ENCODE measurements at places on chromosomes 3 and 15.

GRCh38 chr15:81376231-81376630 is 2.2 kb upstream of the TMC3 start:
- no peak for DNase-seq

DNA sequence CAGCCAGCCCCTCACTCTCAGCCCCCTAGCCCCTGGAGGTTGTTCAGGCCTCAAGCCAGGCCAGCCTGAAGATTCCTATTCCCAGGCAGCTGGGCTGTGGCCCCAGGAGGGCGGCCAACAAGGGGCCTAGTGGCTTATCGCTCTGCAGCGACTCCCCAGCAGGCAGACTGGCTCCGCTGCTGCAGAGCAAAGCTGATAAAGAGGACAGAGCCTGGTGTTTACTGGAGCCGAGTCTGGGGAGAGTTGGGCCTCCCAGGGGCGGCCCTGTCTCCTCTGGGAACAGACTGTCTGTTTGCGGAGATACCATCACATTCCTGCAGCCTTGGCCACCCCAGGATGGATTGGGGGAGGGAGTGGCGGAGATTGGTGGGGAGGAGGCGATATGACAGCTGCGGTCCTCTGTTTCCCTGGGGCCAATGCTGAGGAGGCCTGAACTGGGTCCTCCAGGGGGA is 22.4 kb upstream of the SMAD6 start:
- DNase-seq = no peak

DNA sequence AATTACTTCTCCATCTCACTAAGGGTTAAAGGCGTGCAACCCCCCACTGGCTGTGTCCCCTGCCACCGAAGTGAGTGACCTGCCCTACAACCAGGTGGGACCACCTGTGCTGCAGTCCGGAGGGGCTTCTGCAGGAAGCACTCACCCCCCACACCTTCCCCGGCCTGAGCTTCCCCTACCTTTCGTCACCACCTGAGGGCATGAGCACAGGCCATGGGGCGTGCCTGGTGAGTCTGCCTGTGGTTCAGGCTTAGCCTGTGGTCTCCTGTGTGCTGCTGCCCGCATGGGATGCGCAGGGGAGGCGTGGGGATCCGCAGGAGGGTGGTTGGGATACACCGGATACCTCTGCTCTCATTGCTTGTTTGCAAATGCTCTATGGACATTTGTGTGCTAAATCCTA is 46.0 kb downstream of the KLHL25 start:
- no peak for DNase-seq

DNA sequence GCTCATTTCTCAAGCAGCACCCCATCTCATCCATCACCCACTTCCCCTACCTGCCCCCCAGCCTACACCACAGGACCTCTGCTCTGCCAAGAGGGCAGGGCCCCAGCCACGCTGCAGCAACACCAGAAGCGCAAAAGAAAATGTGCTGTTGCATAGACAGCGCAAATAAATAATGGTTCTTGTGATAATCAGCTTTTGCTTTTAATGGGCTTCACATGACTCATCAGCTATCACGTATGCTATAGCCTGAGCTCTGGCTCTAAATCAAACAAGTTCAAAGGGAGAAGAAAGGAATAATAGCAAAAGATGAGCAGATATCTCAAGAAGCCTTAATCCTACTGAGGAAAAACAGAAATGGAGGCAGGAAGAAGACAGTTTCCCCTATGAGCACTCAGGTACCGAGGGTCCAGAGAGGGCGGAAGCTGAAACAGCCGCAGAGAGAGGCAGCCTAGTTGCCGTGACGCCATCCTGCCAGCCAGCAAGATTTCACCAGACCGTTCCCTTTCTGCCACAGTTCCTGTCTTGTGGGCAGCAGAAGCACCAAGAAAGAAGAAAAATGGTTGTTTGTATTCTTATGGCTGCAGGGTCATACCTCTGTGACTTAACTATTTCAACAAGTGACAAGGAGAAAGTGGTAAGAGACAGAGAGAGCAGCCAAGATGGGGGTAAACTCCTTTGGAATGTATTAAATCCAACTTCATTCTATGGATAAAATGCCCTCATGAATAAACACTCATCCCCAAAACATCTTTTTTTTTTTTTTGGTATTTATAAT is 22.0 kb downstream of the RAB27A start:
- DNase-seq = no peak

DNA sequence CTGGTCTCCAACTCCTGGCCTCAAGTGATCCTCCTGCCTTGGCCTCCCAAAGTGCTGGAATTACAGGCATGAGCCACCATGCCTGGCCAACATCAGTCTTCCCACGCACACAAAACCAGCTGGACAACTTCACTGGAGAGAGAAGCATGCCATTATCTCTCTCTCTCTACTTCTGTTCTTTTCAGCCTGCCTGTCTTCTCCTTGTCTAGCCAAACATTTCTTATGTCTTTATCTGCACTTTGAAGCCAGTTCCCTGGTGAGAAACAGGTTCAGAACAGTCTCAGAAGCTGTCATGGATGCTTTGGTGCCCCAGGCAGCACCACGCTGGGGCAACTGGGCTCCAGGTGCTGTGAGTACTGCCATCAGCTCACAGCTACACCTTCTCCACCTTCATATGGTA is 79.8 kb downstream of the PRICKLE2 start:
- DNase-seq = no peak

- no peak for DNase-seq
Observed at GRCh38 chr15:93887151-93887550, 344.2 kb upstream of the MCTP2 start.

DNA sequence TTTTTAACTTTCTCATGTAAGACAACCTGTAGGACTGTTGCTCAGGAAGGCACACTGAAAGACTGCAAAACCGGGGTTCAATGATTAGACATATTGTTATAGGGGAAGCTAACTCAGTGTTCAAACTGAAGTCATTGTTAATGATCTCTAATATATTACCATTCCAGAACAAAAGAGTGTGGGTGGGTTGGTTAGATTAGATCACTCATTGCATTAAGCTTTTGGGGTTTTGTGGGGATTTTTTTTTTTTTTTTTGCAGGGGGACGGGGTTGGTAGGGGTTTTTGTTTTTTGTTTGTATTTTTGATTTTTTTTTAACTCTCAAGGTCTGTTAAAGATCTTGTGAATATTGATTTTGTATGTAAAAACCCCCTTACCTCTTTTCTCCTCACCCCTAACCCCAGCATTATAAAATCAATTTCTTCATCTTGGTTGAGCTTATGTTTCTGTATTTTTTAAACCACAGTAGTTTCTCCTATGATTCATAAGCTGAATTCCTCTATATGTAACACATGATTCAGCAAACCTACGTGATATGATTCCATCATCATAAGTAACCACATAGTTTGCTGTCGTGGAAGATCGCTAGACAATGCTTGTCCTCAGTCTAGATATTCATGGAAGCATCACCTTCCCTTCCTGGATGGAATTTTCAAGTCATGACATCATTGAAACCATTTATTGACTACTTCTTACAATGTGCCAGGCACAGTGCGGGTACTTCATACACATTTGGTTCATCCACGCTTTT is 544.1 kb upstream of the MDFIC2 start:
- DNase-seq = peak; percentile 55

DNA sequence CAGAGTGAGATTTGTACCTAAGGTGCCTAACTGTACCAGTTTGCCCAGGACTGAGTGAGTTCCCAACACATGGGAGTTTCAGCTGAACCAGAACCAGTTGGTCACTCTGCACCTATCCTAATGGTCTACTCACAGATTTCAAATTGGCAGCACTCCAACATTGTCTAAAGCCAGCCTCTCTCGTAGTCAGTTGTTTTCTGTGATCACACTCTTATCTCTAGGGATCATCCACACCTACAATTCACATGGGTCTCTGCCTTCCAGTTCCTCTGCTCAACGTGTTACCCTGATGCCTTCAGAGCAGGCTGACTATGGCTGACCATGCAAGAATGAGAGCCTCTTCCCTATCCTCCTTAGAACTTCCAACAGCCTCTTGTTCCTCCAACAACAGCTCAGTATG is 624.8 kb downstream of the NTRK3 start:
- no peak for DNase-seq

- no peak for DNase-seq
Observed at GRCh38 chr3:98805571-98805970, 42.4 kb downstream of the ST3GAL6 start.

DNA sequence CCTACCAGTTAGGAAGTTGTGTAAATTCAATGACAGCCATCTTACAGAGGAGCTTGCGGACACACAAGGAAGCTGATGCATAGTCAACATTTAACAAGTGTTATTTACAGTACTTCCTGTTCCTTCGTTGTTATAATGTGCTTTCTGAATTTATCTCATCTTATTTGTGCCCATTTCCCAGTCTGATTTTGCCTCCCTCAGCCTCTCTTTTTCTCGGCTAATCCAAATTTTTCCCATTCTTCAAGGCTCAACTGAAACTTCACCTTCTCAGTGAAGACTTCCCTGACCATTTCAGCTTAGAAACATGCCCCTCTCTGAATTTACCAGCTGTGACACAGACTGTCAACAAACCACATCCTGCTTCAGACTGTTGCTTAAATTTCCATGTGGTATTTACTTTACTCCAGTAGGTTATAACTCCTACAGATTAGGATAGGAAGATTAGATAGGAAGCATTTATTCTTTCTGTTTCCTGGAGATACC is 55.7 kb upstream of the CP start:
- peak; percentile 36 for DNase-seq

- DNase-seq = no peak
Observed at GRCh38 chr3:40714771-40715345, 190.1 kb downstream of the ZNF621 start.

DNA sequence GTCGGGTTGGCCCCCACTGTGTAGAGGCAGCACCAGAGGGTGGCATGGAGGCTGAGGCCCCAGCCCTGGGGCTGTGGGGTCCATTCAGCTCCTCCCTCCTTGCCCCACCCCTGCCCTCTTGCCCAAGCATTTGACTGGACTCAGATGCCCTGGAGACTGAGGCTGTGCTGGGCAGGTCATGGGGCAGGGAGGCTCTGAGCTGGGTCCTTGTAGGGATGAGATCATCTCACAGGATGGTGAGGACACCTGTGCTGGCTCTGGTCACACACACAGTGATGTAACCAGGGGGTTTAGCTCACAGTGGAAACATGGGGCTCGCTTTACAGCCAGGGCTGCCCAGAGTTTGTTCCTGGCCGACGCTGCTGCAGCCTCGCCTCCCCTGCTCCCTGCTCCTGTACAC is 17.8 kb downstream of the ALPK3 start:
- DNase-seq = no peak

DNA sequence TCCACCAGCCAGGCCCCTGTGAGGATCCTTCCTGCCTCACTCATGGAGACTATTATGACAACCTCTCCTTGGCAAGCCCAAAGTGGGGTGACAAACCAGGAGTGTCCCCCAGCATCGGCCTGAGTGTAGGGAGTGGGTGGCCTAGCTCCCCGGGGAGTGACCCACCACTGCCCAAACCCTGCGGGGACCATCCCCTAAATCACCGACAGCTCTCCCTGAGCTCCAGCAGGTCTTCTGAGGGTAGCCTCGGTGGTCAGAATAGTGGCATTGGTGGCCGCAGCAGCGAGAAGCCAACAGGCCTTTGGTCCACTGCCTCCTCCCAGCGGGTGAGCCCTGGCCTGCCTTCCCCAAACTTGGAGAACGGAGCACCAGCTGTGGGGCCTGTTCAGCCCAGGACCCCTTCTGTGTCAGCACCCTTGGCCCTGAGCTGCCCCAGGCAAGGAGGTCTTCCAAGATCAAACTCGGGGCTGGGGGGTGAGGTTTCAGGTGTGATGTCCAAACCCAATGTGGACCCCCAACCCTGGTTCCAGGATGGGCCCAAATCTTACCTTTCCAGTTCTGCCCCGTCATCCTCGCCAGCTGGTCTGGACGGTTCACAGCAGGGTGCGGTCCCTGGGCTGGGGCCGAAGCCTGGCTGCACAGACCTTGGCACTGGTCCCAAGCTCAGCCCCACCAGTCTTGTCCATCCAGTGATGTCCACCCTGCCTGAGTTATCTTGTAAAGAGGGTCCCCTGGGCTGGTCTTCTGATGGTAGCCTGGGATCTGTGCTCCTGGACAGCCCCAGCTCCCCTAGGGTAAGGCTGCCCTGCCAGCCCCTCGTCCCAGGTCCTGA is 1.0 kb downstream of the LIMD1 start:
- DNase-seq = no peak

DNA sequence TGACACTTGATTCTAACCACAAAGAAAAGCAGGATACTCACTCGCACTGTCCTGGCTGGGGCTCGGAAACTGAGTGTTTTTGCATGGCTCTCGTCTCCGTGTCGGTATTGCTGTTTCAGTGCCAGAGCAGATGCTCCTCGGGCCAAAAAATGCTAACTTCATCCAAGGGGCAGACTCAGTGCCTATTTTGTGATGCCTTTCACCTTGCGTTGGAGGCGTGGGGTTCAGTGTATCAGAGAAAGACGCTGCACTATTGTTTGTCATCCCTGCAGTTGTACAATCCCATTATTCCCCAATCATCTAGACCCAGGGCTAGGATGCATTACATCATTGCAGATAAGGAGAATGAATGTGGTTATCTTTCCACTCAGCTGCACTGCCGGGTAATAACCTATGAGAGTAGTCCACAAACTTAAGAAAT is 1.4 kb downstream of the CACNA2D3 start:
- no peak for DNase-seq

DNA sequence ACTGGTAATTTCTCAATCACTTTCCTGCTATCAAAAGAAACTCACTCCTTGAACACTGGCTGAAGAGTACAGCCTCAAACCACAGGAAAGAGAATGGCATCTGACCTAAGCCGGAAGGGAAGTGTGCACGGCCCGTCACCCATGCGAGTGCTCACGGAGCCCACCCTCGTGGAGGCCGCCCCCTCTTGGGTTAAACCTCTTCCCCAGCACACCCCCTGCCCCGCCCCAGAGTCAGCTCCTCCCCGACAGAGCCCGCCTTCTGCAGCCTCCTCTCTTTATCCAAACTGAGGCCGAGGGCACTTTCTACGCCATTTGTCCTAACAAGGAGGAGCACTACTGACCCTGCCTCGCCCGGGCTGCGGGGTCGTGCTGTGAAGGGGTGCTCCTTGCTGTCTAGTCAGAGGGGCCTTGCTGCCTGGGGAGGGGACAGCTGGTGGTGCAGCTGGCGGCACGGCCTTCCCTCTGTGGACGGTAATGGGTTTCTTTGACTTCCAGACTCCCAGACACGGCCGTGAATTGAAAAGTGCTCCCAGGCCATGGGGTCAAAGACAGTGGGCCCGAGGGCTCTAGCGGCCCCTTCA is 137.7 kb downstream of the NSMCE3 start:
- no peak for DNase-seq

DNA sequence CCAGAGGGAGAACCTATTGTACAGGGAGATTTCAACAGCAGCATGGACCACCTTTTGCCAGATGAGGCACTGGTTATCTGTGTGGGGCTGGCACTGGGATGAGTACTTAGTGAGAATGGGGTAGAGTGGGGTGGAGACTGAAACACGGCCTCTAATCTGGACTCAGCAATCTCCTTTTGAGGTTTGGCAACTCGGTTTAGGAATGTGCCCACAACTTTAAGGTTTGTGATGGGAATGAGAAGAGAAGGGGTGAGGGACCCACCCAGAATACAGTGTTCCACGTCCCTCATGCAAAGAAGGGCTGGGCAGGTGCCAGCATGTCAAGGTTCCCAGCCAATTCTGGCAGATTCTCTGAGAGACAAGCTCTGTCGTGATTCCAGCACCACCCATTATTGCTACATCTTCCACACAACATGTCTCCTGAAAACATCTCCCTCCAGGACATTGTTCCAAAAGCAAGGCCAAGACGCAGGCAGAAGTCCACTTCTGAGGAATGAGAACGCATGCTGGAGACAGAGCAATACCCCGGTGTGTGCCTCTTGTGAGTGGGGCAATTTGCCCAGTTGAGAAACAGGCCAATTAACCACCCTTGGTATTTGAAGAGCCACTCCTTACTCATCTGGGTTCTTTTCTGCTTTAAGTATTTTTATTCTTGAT is 37.5 kb upstream of the CCR4 start:
- DNase-seq = no peak

All from urothelium cell line (cell line).